ENCODE measurements at places on chromosomes 5 and 9.

DNA sequence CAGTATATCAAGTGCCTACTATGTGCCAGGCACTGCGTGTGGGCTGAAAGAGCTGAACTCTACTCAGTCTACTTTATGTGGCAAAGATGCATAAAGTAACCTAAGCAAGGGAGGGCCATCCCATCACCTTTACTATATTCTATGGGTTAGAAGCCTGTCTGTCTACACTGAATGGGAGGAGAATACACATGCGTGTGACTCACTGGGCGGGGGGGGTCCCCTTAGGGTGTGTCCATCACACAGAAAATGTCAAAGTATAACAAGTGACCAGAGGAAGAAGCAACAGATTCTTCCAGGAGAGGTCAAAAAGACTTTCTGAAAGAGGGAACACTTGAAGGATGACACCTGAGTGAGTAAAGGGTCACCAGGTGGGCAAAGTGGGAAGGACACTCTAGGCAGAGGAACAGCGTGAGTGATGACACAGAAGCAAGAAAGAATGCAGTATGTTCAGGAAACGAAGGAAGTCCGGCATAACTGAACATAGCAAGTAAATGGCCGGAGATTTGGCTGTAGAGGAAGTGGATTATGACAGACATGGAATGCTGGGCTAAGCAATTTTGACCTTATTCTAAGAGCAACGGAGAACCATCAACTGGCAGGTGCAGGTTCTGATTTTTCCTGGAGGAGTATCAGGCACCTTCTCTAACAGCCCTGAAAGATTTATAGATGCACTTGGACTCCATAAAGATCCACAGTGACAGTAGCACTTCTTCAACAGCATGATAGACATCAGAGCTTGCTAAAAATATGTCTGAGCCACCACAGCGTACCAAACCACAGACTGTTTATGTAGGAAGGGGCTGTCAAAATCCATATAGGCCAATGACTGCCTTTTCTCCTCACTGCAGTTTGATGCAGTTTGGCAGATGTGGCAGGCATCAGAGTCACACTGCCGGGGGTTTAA lies 8.0 kb upstream of the WHRN start:
- no peak for DNase-seq

GRCh38 chr9:137534256-137535119 lies 15.7 kb downstream of the PNPLA7 start:
- DNase-seq, result peak; percentile 87

- DNase-seq, result no peak
These were observed 26.2 kb downstream of the SLC35A4 start for GRCh38 chr5:140590861-140591260.

DNA sequence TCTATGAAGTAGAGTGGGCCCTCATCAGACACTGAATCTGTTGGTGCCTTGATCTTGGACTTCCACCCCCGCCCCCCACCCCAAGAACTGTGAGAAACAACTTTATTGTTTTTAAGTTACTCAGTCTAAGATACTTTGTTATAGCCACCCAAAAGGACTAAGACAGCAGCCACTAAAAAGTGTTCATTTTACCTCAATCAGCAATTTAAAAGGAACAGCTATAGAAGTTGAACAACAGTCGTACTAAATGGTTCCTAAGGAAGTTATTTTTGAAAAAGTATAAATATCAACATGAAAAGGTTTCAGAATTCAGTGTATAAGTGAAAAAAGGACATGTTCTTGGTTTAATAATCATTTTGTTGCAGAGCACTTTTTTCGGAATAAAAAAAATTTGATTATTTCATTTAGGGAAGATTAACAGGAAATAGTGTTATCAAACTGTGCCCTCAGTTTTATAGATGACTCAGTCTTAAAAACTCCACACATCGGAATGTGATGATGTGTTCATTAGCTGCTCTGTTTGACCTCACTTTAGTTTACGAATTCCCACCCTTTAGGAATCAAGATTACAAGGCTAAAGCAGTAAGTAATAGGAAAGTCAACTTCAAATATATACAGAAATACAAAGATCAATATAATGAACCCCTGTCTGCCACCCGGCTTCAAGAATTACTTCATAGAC lies 71.2 kb downstream of the MTAP start:
- DNase-seq, result no peak

GRCh38 chr5:158801893-158802292 lies 297.8 kb downstream of the EBF1 start:
- DNase-seq, result no peak

DNA sequence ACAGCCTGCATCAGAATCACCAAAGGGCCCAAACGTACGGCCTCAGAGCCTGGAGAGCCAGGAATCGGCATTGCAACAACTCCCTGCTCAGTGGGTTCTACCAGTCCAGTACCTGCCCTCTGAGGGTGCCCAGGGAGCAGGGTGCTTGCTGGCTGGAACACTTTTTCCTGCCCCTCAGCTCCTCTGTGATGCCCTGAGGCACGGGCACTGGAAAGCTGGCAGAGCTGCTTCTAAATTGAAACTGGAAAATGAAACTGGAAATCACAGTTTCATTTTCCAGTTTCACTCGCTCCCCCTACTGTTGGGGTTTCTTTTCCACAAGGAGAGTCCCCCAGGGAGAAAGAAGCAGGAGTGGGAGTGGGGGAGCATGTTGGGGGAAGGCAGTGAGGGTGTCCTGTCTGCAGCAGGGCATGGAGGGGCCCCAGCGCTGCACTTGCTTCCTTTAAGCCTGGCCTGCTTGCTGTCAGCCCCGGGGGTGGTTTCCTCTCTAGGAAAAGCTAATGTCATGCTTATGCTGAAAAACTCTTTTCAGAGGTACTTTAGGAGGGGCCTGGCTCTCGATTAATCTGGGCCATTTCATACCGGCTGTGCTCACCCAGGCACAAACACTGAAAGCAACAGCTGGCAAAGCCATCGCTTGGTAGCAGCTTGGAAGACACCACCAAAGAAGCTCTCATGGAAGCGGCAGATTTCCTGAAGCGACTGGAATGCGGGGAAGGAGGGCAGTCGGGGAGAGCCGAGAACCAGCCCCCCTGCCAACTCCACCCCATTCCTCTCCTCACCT lies 26.2 kb downstream of the IRF1 start:
- peak; percentile 58 for DNase-seq

GRCh38 chr9:137241490-137242268 lies 592 bp downstream of the TUBB4B start:
- DNase-seq, result peak; percentile 59

DNA sequence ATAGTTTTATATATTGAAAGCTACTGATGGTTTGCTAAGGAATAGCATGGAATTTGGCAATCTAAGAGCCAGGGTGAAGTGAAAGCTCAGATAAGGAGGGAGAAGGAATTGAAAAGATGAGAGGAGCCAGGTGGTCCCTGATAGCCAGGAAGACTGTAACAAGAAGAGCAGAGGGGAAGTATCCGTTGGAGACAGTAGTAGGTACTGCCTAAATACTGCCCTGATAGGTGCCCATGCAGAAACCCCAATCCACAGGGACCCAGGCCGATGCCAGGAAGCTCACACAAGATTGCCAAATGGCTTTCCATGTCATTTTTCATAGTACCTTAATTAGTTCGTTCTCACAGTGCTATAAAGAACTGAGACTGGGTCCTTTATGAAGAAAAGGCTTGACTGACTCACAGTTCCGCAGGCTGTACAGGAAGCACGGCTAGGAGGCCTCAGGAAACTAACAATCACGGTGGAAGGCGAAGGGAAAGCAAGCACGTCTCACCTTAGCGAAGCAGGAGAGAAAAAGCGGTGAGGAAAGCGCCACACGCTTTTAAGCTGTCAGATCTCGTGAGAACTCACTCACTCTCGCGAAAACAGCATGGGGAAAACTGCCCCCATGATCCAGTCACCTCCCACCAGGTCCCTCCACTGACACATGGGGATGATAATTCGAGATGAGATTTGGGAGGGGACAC lies 13.0 kb downstream of the ACTL7B start:
- no peak for DNase-seq

GRCh38 chr9:134571946-134572917 lies 69.4 kb upstream of the COL5A1 start:
- no peak for DNase-seq

DNA sequence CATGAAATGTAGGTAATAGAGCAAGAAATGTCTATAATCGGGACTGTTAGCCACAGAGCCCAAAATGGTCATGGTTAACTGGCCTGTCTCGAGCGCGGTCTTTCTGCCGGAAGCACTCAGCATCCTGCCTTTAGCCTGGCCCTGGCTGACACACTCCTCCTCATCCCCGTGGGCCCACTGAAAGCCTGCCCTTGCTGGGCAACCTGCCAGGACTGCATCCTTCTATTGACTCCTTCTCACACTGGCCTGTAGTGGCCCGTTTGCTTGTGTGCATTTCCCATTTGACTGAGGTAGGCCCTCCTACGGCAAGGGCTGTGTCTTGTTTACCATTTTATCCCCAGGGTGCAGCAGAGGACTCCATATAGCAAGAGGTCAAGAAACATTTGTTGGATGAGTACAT lies 215.7 kb downstream of the ATPSCKMT start:
- DNase-seq, result no peak

- no peak for DNase-seq
These were observed 77.8 kb upstream of the TARS1 start for GRCh38 chr5:33362915-33363314.

DNA sequence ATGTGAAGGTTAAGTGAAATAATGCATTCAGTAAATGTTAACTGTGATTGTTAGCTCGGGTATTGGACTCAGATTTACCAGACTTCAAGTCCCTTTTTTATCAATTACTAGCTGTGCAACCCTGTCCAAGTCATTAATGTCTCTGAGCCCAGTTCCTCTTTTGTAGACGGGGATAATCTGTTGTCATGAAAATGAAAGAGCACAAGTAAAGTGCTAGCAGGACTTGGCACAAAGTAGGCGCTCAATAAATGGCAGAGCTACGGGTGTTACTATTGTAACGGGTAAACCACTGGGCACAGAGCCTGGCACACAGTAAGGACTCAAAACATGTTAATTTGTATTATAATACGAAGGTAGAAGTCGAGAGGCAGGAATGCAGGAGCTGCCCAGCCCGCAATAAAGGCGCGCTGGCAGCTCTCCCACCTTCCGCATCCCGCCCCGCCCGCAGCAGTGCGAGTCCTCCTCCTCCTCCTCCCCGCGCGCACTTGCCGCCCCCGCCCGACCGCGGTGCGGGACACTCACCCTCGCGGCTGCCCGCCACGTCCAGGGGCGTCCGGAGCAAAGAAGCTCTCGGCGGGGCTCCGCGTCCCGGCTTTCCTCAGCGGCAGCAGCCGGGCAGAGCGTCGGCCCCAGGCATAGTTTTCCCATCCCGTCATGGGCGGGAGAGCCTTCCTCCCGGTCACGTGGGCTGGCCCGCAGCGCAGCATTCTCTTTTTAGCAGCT lies at the start of gene C1QTNF2:
Gene C1QTNF2 (minus strand): TSS at position 637 of the 723 bp plus-strand sequence. CDS start 15,615 bp downstream, outside the sequence.
- peak; percentile 43 for DNase-seq

DNA sequence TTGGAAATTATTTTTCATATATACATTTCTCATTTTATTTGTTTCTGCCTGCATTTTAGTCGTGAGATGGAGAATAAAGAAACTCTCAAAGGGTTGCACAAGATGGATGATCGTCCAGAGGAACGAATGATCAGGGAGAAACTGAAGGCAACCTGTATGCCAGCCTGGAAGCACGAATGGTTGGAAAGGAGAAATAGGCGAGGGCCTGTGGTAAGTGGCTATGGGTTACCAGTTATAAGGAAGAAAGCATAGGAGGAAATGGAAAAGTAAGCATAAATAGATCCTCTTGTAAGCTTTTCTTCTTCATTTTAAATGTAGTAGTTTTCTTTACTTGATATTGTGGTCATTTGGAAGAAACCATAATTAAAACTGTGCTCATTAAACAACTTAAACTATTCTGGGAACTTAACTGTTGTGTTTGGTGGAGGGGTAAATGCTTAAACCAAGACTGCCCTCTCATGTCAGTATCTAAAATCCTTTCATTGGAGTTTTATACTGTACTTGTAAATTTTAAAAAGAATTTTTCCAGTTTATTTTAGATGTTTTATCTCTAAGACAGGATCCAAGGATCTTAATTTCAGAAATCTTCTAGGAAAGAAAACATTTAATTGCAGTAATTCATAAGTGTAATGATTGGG lies 41.3 kb downstream of the MAP3K1 start:
- DNase-seq, result no peak

GRCh38 chr5:64526734-64527439 lies 21.1 kb downstream of the RGS7BP start:
- no peak for DNase-seq

GRCh38 chr5:18754201-18754600 lies 1119.9 kb downstream of the TAF11L14 start:
- DNase-seq, result no peak

DNA sequence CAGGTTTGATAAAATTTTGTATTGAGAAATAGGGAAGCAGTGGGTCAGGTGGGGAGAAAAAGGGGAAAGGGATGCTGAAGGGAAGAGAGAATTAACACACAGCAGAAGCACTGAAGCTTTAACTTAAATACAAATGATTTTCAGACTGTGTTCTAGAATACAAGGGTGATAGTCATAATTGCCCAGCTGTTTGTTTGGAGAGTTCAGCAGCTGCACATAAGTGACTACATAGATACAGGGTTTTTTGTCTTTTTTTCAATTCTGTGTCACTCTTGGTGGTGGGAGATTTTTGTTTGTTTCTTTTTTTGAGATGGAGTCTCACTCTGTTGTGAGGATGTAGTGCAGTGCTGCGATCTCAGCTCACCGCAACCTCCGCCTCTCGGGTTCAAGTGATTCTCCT lies 590.4 kb upstream of the SEMA6A start:
- no peak for DNase-seq

DNA sequence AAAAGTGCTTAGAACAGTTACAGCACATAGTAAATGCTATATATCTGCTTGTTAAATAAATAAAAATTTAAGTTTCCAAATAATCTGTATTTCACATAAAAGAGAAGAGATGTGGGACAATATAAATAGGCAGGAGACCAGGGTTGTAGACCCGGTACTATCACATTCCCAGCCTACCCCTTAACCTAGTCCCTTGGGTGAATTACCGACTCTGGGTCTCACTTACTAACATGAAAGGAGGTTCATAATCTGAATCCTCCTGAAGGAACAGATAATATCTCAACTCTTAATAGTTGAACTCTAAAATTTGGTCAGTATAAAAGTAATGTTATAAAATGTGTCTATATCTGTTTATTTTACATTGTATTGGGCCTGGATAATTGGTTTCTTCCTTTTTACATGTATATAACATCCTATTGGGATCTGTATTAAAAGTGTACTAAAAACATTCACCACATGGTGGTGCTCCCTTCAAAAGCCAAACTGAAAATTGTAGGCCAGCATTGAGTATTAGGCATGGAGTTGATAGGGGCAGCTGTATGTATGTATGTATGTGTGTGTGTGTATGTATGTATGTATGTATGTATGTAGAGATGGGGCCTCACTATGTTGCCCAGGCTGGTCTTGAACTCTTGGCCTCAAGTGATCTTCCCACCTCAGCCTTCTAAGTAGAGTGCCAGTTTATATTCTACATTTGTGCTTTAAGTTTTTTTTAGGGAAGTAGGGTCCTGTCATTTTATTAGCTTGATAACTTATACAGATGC lies 64.2 kb upstream of the ABL1 start:
- DNase-seq, result peak; percentile 46

- no peak for DNase-seq
These were observed 41.5 kb downstream of the DMRT1 start for GRCh38 chr9:883011-883410.

- DNase-seq, result no peak
These were observed 145.3 kb upstream of the SH3GL2 start for GRCh38 chr9:17433526-17433925.
